ENCODE measurements at places on chromosomes 7 and 10.

DNA sequence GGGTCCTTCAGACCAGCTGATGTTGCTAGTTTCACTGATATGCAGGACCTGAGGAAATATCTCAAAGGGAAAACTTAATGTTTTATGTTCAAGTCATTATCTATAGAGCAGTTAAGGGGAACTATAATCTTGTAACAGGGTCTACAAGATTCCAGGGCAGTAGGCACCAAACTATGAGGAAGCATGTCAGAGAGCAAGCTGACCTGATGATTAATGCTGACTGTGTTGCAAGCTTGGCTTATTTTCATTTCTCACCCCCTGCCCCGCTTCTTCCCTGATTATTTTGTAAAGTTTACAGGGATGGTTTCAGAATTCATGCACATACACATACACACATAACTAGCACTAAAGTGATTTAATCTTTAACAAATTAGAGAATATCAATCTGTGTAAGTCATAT, 84.3 kb upstream of the CACNA2D1 start:
- no peak for DNase-seq

- DNase-seq = no peak
These were observed 37.0 kb upstream of the NRF1 start for GRCh38 chr7:129574487-129574886.

- DNase-seq = no peak
These were observed 322.6 kb downstream of the DGKB start for GRCh38 chr7:14579971-14580370.

GRCh38 chr7:105653441-105654005, 72.2 kb upstream of the EFCAB10 start:
- DNase-seq = no peak

- DNase-seq = peak; percentile 54
These were observed 336.0 kb downstream of the PLXNA4 start for GRCh38 chr7:132240262-132240661.

DNA sequence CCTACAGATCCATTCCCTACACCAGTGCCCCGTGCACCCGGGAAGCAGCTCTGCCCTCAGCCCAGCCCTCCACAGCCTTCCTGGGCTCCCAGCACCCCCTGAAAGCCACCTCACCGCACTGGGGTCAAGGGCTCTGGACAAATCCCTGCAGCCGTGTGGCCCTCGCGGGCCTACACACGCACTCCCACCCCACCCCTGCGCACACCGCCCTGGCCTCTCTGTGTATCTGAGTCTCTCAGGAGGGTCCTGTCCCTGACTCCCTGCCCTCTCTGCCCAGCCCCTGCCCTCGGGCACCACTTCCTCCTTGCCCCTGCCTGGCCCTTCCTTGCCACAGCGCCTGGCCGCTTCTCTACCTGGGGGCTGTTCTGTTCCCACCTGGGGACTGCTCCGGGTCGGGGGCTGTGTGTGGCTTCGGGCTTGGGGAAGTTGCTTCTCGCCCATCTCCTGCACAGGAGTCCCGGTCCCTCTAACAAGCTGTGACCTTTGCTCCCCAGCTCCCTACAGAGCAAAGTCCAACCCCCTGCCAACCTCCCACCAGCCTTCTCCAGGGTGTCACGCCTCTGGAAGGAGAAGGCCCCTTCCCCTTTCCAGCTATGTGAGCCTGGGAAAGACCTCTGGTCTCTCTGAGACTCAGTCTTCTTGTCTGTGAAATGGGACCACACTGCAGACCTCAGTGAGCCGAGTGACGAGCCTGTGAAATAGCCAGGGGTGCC, 1.5 kb downstream of the TMEM184A start:
- DNase-seq = no peak

GRCh38 chr10:62084451-62084850, 183.0 kb downstream of the ARID5B start:
- no peak for DNase-seq

- no peak for DNase-seq
These were observed 52.4 kb upstream of the DNAJB6 start for GRCh38 chr7:157284229-157285014.

- no peak for DNase-seq
These were observed 20.9 kb downstream of the PSPH start for GRCh38 chr7:56030340-56030739.

GRCh38 chr7:8125680-8126444, 136.1 kb downstream of the ICA1 start:
- no peak for DNase-seq

GRCh38 chr7:1810521-1810920, 140.4 kb downstream of the ELFN1 start:
- DNase-seq = no peak

DNA sequence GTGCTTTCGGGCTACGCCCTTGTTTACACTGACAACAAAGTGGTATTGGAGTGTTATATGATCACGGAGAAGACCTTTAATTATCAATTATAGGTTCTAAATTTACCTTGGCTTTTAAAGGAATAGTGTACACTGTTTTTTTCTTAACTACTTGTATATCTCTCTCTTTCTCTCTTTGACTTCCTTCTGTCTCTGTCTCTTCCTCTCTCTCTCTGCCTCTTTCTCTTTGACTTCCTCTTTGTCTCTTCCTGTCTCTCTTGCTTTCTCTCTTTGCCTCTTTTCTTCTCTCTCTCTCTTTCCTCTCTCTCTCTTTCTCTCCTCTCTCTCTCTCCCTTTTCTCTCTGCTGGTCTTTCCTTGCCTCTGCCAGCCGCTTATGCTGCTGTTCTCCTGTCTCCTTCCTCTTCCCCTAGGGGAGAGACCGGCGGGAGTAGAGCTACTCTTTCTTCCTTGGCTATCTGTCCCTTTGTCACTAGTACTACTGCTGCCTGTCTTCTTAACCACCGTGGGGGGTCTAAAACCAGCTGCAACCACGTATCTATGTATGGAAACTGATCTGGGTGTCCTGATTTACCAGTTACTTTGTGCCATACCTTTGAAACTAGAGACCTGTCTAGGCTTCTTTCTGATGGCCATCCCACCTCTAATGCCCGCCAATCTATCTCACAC, 36.9 kb upstream of the GSDME start:
- DNase-seq = no peak

DNA sequence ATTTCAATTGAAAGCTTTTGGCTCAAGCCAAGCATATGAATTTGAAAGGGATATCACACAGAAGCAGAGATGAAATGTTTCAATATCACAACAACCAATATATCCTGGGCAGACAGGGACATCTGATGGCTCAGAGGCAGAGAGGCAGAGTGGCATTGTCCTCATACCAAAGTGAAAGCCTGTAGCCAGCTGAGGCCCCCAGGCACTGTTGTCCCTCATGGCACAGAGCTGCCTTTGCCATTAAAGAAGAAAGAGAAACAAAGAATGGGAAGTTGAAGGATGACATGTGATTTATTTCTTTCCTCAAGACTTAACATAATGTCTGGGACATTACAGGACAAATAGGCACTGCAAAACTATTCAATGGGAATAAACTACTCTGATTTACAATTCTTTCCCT, 504.3 kb upstream of the PCDH15 start:
- DNase-seq = no peak

GRCh38 chr7:30735631-30736030, 16.3 kb upstream of the INMT start:
- DNase-seq = no peak

GRCh38 chr7:123367484-123368122, 166.8 kb downstream of the IQUB start:
- DNase-seq = peak; percentile 20

GRCh38 chr10:71285180-71285545, 33.9 kb upstream of the SLC29A3 start:
- DNase-seq = no peak

- no peak for DNase-seq
These were observed 800.0 kb downstream of the LRMDA start for GRCh38 chr10:76231286-76231934.

- no peak for DNase-seq
These were observed 293.5 kb upstream of the AKR1E2 start for GRCh38 chr10:4532467-4532866.

DNA sequence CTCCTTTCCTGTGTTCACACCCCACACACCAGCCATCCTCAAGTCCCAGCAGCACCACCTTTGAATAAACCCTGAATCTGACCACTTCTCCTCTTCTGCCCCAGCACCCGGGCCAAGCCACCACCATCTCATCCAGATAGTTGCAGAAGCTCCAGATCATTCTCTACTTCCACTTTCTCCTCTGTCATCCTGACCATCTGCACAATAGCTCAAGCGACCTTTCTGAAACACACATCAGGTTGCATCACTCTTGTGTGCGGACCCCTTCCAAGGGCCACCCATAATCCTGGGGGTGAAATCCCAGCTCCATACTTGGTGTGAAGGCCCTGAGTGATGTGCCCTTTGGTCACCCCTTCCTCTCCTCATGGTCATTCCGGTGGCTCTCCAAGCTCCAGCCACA, 187.4 kb upstream of the GALNT17 start:
- no peak for DNase-seq

GRCh38 chr10:13634207-13634606, 47.4 kb downstream of the PRPF18 start:
- no peak for DNase-seq

DNA sequence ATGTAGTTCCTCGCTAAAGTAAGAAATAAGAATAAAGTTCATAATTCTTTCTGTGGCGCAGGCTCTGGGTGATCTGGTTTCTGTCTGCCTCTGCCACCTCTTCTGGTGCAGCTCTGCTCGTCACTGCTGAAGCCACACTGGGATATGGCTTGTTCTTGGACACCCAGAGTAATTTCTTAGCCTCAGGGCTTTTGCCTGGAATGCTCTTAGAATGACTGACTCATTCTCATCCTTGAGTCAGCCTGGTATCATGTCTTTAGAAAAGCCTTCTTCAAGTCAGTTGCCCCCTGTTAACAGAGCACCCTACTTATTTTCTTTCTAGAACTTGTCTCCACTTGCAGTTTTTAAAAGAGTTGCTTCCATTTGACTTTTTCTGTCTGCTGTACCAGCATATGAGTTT, 2.0 kb downstream of the ZSCAN25 start:
- no peak for DNase-seq

- peak; percentile 44 for DNase-seq
These were observed 370.2 kb downstream of the PHF14 start for GRCh38 chr7:11343818-11344413.

GRCh38 chr10:132835848-132836233, 49.9 kb upstream of the NKX6-2 start:
- DNase-seq = no peak

- DNase-seq = no peak
These were observed 16.0 kb downstream of the RASGEF1A start for GRCh38 chr10:43250615-43251418.

GRCh38 chr10:110149259-110149658, 58.1 kb upstream of the MXI1 start:
- no peak for DNase-seq

DNA sequence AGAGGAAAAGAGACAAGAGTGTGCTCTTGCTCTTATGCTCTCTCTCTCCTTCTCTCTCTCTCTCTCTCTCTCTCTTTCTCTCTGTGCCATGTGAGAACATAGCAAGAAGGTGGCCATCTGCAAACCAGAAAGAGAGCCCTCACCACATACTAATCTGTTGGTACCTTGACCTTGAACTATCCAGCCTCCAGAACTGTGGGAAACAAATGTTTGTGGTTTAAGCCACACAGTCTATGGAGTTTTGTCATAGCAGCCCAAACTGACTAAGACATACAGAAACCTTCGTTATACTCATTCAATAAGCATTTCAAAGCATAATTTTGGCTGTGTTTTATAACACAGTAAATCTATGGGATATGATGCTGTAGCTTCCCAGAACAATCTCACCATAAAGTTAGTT, 56.4 kb upstream of the PLPP4 start:
- DNase-seq = no peak

DNA sequence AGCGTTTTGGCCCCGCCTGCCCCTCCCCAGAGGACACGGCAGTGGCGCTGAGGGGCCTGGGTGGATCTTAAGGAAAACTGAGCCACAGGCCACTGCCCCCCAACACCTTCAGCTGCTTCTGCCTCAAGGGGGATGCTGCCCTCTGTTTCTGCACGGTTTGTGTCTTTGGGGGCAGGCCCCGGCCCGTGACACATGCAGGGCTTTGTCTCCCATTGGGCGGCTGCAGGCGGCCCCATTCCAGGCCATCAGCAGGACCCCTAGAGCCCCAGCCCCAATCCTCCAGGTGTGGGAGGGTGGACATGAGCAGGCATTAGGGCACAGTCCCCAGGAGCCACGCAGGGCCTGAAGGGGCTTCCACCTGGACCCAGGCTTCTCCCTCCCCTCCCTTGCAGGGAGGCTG, 25.3 kb upstream of the PPP2R2D start:
- no peak for DNase-seq

DNA sequence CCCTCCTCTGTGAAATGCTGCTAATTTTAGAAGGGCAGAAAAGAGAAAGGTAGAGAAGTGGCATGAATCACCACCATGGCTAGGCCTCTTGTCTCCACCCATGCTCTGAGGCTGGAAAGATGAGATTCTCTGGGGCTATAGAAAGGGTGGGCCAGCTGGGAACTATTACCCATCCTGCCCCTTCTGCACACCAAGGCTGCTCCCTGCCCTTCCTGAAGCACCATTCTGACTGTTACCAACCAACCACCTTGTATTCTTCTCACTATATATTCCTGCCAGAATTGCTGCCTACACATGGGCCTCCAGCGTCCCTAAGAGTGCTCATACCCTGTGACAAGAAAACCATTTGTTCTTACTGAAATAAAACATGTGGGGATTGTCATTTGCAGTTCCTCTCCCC, 11.4 kb upstream of the DLX6 start:
- no peak for DNase-seq

DNA sequence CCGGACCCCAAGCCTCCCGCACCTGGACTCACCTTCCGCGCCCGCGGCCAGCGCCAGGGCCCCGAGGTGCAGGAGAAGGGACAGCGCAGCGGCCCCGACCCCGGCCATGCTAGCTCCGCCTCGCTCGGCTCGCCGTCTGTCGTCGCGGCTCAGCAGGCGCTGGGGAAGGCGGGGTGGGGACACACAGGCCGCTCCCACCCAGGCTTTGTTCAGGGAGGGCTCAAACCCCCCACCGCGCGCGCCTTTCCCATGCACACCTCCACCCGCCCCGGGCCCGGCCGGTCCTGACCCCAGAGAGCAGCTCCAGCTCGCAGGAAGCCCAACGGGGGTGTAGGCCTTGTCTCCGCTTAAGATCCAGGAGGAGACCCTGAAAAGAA, at the start of gene KCP:
Gene KCP (minus strand): TSS at position 141 of the 377 bp plus-strand sequence. CDS start 33 bp downstream, at position 108.
- DNase-seq = no peak

GRCh38 chr10:74021248-74022055, 23.5 kb downstream of the VCL start:
- no peak for DNase-seq

DNA sequence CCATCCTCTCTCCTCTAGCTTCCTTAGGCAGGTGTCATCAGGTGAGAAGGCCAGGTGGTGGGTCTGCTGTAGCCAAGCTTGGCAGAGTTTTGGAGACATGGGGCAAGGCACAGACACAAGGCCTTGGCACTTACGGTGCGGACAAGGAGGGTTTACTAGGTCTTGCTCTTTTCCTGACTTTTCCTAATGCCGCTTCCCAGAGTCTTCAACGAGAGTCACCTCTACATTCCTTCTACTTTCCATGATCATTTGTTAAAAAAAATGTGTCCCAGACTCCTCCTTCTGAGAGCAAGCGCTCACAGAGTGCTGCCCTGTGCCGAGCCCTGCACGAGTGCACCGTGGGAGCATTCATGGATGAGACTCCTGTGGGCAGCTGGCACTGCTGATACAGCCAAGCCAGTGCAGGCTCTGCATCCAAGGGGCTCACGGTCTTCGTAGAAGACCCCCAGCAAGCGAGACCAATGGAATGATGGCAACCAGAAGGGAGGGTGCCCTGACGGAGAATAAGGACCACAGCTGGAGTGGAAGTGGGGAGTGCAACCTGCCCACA, 243.0 kb upstream of the MKI67 start:
- no peak for DNase-seq

Measured in COR-L47 (cell line).